ENCODE measurements at places on chromosomes 12 and 14. TPM values are rescaled to one million over a fixed set of nuclear protein-coding genes. Genes with fewer than 3 reads are reported as not detected.

SEL1L gene
- 29.5 TPM for total RNA-seq

- DNase-seq = no peak
Observed at GRCh38 chr12:113077859-113078255, 21.3 kb downstream of the DTX1 start.

DNA sequence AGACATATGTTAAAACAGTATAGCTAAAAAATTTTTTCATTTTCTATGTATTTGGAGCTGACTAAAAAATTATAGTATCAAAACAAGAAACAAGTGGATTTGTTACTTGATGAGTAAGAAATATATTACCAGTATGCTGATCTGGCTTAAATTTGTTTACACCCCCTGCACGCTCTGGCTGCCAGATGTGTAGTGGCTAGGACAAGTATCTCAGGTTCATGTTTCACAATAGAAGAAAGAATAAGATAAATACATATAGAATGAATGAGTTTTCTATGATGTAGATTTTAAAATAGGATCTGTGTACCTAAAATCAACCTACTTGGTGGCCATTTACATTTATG lies 13.1 kb downstream of the NAA30 start:
- no peak for DNase-seq

GRCh38 chr12:16523284-16523950 lies 82.5 kb downstream of the LMO3 start:
- no peak for DNase-seq

- peak; percentile 28 for DNase-seq
Observed at GRCh38 chr14:89418452-89418851, 1.4 kb upstream of the FOXN3 start.

GRCh38 chr12:51788876-51789275 lies 59.6 kb downstream of the FIGNL2 start:
- DNase-seq = no peak

DNA sequence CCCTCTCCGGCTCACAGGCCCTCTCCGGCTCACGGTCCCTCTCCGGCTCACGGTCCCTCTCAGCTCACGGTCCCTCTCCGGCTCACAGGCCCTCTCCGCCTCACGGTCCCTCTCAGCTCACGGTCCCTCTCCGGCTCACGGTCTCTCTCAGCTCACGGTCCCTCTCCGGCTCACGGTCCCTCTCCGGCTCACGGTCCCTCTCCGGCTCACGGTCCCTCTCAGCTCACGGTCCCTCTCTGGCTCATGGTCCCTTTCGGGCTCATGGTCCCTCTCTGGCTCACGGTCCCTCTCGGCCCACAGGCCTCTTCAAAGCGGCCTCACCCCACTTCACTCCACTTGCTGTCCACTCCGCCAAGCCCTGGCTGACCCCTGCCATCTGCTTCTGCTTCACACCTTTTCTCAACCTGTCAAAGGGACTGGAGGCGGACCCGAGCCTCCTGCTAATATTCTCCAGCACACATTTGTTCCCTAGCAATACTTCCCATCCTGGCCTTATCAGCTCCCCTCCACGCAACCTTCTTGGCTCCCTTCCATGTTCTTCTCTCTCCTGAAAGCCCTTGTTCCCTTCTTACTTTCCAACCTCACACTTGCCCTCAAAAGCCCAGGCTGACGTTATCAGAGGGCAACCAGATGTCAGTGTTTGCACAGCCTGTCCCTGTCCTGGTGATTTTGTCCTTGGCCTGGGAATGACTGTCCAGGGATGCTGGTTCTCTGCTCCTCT lies 176.7 kb downstream of the CALM1 start:
- DNase-seq = no peak

DNA sequence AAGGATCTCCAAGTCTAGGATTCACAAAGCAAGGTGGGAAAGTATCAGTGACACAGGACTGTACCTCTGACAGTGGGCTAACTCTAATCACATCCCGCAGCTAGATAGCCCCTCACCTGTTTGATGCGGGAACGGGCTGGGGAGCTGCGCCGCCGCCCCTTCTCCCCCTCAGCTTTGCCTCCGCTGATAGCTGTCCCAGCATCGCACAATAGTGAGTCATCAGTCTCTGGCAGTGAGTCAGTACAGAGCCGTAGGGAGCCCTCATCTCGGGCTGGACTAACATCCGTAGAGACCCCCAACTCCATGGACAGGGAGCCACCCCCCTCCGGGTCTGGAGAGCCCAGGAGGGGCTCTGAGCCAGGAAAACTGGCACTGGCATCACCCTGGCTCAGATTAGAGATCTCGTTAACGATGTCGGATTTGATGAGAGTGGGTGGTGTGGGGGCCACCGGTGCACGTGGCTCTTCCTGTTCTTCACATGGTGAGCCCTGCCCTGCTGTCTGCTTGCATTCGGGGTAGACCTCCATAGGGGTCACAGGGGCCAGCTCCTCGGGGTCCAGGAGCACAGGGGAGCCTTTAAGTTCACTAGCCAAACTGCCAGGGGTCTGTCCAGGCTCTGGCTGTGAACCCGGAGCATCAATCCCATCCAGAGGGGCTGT lies 10.9 kb downstream of the KMT2D start:
- no peak for DNase-seq

DNA sequence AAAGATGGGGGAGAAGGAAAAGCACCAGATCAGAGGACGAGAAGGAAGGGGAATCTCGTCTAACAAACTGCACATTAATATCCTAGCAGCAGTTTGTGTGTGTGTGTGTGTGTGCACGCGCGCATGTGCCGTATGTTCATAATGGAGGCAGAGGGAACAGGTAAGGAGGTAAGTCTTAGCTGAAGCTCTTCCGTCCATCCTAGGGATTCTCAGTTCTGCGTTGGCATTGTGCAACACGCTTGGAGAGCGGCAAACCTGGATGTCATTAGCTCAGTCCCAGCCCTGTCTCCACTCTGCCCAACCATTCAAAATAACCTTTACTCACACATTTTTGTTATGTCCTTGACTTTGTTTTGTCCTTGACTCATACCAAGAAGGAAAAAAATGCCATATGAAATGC lies 1.6 kb upstream of the C1R start:
- no peak for DNase-seq

- DNase-seq = peak; percentile 19
Observed at GRCh38 chr12:27460471-27460978, 14.0 kb downstream of the SMCO2 start.

GRCh38 chr14:100702590-100702989 lies 24.1 kb upstream of the DLK1 start:
- no peak for DNase-seq

DNA sequence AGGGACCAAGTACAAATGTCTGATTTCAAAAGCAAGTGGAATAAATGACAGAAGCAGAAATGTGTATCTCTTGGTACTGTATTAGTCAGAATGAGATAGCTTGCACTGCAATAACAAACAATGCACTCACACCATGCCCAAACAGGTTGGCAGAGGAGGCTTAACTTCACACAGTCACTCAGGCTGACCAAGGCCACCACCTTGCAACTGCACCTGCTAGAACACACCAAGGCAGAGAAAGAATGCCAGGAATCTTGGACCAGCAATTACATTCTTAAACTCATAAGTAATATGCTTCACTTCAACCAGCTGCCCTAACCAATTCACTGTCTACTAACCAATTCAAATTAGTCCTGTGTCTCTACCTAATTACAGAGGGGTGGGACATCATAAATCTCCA lies 378.3 kb downstream of the BCL11B start:
- no peak for DNase-seq

GRCh38 chr14:59055439-59056045 lies 132.9 kb upstream of the DAAM1 start:
- DNase-seq = peak; percentile 17

SAMD15 gene
- 0.41 TPM for total RNA-seq

DNA sequence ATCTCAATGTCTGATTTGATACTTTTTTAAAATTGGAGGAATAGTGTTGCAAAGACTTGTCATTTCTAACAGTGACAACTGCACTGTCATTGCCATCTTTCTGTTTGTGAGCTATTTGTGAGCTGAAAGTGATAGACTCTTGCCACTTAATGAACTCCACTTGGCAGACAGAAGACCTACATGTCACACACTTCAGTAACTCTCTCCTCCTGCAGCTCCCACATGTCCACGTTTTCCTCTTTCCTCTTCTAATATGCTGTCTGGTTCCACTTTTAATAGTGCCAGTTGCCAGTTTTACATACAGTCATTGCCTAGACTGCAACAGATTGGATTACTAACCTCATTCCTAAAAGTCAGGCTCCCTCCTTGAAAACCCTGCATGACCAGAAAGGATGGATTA lies 121.5 kb downstream of the CAPZA3 start:
- DNase-seq = no peak

DNA sequence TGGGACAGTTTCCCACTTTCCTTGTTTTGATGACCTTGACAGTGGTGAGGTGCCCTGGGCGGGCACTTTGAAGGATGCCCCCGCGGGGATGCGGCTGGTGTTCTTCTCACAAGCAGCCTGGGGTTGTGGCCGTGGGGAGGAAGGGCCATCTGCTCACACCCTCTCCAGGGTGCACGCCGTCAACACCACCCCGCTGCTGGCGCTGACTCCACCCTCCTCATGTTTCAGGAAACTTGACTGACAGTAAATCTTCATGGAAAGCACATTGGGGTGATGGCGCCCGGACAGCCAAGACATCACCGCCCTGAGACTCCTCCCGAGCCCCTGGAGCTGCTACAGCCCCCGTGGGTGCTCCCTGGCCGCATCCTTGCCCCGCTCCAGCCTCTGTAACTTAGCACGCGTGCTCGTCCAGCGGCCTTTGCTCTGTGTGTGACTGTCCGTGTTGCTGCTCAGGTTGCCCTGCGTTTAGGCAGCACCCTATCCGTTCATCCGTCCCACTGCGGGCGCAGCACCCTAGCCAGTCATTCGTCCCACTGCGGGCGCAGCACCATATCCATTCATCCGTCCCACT lies 150.2 kb upstream of the C14orf180 start:
- no peak for DNase-seq

DNA sequence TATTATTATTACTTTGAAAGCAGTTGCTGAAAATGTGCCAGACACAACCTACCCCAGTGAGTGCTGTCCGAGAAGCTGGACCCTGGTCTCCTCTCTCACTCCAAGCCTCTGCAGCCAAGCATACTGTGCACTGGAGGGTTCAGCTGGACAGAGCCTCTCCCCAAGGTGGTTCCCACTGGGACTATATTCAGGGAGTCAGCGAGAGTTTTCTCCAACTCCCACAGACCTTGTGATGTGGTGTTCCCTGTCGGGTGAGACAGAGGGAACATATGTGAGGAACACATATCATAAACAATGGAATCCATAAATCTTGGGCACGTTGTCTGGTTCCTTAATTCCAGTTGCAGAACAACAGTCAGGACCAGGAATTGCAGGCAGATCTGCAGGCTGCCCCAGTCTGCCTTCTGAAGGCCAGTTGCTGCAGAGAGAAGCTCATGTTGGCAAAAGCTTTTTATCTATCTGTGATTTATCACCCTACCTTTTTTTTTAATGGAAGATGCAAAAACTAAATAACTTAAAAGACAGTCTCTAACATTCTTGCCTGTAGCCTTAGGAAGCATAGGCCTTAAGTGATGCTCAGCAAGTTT lies 619.8 kb upstream of the TBX3 start:
- DNase-seq = no peak

SIX4 gene
- 0.55 TPM for total RNA-seq

GRCh38 chr12:46356655-46357437 lies 15.7 kb downstream of the SLC38A2 start:
- DNase-seq = no peak

FIGNL2 gene
- total RNA-seq = not detected

LRRC43 gene
- not detected for total RNA-seq

- no peak for DNase-seq
Observed at GRCh38 chr12:124477107-124477915, 90.1 kb downstream of the NCOR2 start.

KRT6C gene
- total RNA-seq = not detected

ACOT6 gene
- not detected for total RNA-seq

GRCh38 chr12:93449277-93449676 lies 7.5 kb upstream of the UBE2N start:
- DNase-seq = no peak

DNA sequence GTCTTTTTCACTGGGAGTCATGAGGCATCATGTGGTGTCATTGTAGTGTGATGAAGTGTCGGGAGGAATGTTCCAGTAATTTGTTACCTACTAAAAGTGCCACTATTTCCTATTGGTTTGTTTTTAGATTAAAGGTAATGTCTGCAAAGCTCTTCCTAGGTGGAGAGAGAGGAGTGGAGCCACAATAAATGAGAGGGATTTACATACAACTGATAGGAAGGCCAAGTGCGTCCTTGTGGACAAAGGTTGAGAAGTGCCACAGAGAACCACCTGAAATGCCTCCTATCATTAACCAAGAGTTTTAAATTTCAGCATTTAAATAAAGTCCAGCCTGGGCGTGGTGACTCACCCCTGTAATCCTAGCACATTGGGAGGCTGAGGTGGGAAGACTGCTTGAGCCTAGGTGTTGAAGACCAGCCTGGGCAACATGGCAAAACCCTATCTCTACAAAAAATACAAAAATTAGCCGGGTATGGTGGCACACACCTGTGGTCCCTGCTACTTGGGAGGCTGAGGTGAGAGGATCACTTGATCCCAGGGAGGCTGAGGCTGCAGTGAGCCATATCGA lies 2.5 kb upstream of the SNX6 start:
- DNase-seq = no peak

DNA sequence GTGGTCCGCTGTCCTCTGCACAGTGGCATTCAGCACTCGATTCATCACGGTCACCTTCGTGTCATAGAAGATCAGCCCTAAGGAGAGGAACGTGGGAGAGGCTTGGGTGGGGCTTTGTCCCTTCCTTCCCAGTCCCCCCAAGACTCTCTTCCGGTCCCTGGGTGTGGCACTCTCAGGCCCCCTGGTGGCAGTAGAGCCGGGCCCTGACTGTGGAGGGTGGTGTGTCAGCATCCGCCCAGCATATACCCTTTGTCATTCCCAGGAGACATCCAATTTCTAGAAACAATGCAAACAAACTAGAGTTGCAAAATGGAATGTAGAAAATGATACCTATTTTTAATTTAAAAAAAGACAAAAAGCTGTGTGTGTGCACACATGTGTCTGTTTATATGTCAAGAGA lies 45.0 kb downstream of the TRAFD1 start:
- DNase-seq = no peak

GRCh38 chr12:118855858-118856257 lies 125.5 kb upstream of the SRRM4 start:
- no peak for DNase-seq

- no peak for DNase-seq
Observed at GRCh38 chr12:22282283-22282682, 52.2 kb downstream of the ST8SIA1 start.
